Thoracic aorta endothelial cell (primary cell): ENCODE measurements at places on chromosomes 1 and 21. TPM values are rescaled to one million over a fixed set of nuclear protein-coding genes. Genes with fewer than 3 reads are reported as not detected.

The RBM11 gene
- total RNA-seq: not detected in 2 replicates

The SLC35E2B gene
- 27.7 and 37.2 TPM in 2 replicates for total RNA-seq

The ERRFI1 gene
- total RNA-seq: 29.2 and 43.9 TPM in 2 replicates

The KRTAP13-3 gene
- total RNA-seq: not detected in 2 replicates

The SPOCD1 gene
- total RNA-seq: 53.7 and 57.9 TPM in 2 replicates

The NTNG1 gene
- total RNA-seq: 0.13 and 1.0 TPM in 2 replicates

The PTGER3 gene
- total RNA-seq: 0.07 and 0.13 TPM in 2 replicates

The C1orf216 gene
- total RNA-seq: 12.9 and 14.8 TPM in 2 replicates

The EPHA2 gene
- 111 and 117 TPM in 2 replicates for total RNA-seq

The PDC gene
- not detected in 2 replicates for total RNA-seq

The PLA2G2D gene
- not detected in 2 replicates for total RNA-seq

The KCNJ6 gene
- total RNA-seq: not detected in 2 replicates

The NT5C1A gene
- total RNA-seq: not detected in 2 replicates

The C8B gene
- total RNA-seq: not detected in 2 replicates

The MCOLN3 gene
- total RNA-seq: not detected in 2 replicates

The RXRG gene
- not detected in 2 replicates for total RNA-seq

The C4BPB gene
- not detected in 2 replicates for total RNA-seq

The CFHR2 gene
- total RNA-seq: not detected in 2 replicates

The NUAK2 gene
- total RNA-seq: 0.86 and 0.93 TPM in 2 replicates

The TMEM240 gene
- 3.5 and 4.0 TPM in 2 replicates for total RNA-seq

The C1orf141 gene
- not detected in 2 replicates for total RNA-seq

The COG2 gene
- 26.6 and 27.3 TPM in 2 replicates for total RNA-seq

The FMN2 gene
- total RNA-seq: not detected in 2 replicates

The DSCAM gene
- total RNA-seq: not detected in 2 replicates

The RNF223 gene
- not detected in 2 replicates for total RNA-seq
